Thoracic aorta endothelial cell (primary cell): ENCODE measurements at places on chromosomes 11 and 22. TPM values are rescaled to one million over a fixed set of nuclear protein-coding genes. Genes with fewer than 3 reads are reported as not detected.

Gene DDX10
- total RNA-seq: 34.2 and 49.3 TPM in 2 replicates

Gene MLC1
- not detected in 2 replicates for total RNA-seq

Gene BACE1
- total RNA-seq: 14.2 and 17.5 TPM in 2 replicates

Gene MYO18B
- under 0.01 TPM in 1 of 2 replicates, not detected in the other for total RNA-seq

Gene IL18
- total RNA-seq: 0.80 and 1.4 TPM in 2 replicates

Gene TREH
- not detected in 2 replicates for total RNA-seq

Gene KCNJ11
- 0.07 and 0.13 TPM in 2 replicates for total RNA-seq

Gene SMTNL1
- total RNA-seq: not detected in 2 replicates

Gene KCNQ1OT1
- total RNA-seq: 2.5 and 2.8 TPM in 2 replicates

Gene PRAME
- not detected in 2 replicates for total RNA-seq

Gene RANBP1
- total RNA-seq: 358 and 382 TPM in 2 replicates

Gene VWA5A
- 14.9 and 18.2 TPM in 2 replicates for total RNA-seq

Gene FADD
- total RNA-seq: 40.2 and 47.7 TPM in 2 replicates

Gene CDHR5
- not detected in 2 replicates for total RNA-seq

Gene DDTL
- 0.86 and 2.1 TPM in 2 replicates for total RNA-seq

Gene CRKL
- 63.7 and 64.0 TPM in 2 replicates for total RNA-seq

Gene CDC42EP1
- 39.8 and 43.1 TPM in 2 replicates for total RNA-seq

Gene CDC45
- 32.7 and 44.6 TPM in 2 replicates for total RNA-seq

Gene SAC3D1
- total RNA-seq: 12.1 and 14.5 TPM in 2 replicates

Gene OR4C3
- total RNA-seq: not detected in 2 replicates

Gene CNTF
- 3.3 and 4.0 TPM in 2 replicates for total RNA-seq

Gene KDM4F
- total RNA-seq: not detected in 2 replicates

Gene TSGA10IP
- not detected in 2 replicates for total RNA-seq

Gene OR8D4
- total RNA-seq: under 0.01 TPM in 1 of 2 replicates, not detected in the other

Gene CDC42EP2
- 19.5 and 28.3 TPM in 2 replicates for total RNA-seq

Gene CYP2D6
- total RNA-seq: 0.13 and 0.22 TPM in 2 replicates
